ENCODE measurements at places on chromosomes 7 and 10. TPM values are rescaled to one million over a fixed set of nuclear protein-coding genes. Genes with fewer than 3 reads are reported as not detected.
A peak's percentile ranks its signal among the peaks of the same experiment; 100 is the strongest.

Gene PAX2
- not detected for total RNA-seq

Gene OPN1SW
- not detected for total RNA-seq

Gene NKX6-2
- total RNA-seq: not detected

Gene CCDC71L
- total RNA-seq: 12.6 TPM

Gene GATA3
- 3.8 TPM for total RNA-seq

Gene DNAH11
- 45.5 TPM for total RNA-seq

Gene CTBP2
- total RNA-seq: 48.1 TPM

Gene RADIL
- 39.8 TPM for total RNA-seq

Gene VWA2
- 12.6 TPM for total RNA-seq

GRCh38 chr10:19699299-19699698 lies 116.9 kb upstream of the PLXDC2 start:
- DNase-seq: no peak
- H3K36me3 ChIP-seq: no peaks in the 10 kb centered on the region
- H3K27ac ChIP-seq: no peak overlapping the region
- H3K4me1 ChIP-seq: no peaks in the 10 kb centered on the region
- H3K27me3 ChIP-seq: no peaks in the 10 kb centered on the region

GRCh38 chr7:47988496-47989386 lies 9.3 kb upstream of the HUS1 start:
- H3K4me3 ChIP-seq: no peak overlapping the region
- no peaks in the 10 kb centered on the region for H3K36me3 ChIP-seq
- H3K27ac ChIP-seq: no peak overlapping the region
- no peak for DNase-seq
- H3K27me3 ChIP-seq: no peaks in the 10 kb centered on the region

- no peak overlapping the region for H3K4me3 ChIP-seq
- DNase-seq: no peak
- peak overlapping the region; percentile 69 for H3K27ac ChIP-seq
- no peaks in the 10 kb centered on the region for H3K27me3 ChIP-seq
- H3K4me1 ChIP-seq: peaks cover 74% of the 10 kb centered on the region
Measured at GRCh38 chr10:119657725-119658124, 6.5 kb downstream of the BAG3 start.

GRCh38 chr7:37107047-37107750 lies 341.5 kb downstream of the ELMO1 start:
- no peak for DNase-seq
- H3K36me3 ChIP-seq: no peaks in the 10 kb centered on the region
- no peaks in the 10 kb centered on the region for H3K27me3 ChIP-seq

DNA sequence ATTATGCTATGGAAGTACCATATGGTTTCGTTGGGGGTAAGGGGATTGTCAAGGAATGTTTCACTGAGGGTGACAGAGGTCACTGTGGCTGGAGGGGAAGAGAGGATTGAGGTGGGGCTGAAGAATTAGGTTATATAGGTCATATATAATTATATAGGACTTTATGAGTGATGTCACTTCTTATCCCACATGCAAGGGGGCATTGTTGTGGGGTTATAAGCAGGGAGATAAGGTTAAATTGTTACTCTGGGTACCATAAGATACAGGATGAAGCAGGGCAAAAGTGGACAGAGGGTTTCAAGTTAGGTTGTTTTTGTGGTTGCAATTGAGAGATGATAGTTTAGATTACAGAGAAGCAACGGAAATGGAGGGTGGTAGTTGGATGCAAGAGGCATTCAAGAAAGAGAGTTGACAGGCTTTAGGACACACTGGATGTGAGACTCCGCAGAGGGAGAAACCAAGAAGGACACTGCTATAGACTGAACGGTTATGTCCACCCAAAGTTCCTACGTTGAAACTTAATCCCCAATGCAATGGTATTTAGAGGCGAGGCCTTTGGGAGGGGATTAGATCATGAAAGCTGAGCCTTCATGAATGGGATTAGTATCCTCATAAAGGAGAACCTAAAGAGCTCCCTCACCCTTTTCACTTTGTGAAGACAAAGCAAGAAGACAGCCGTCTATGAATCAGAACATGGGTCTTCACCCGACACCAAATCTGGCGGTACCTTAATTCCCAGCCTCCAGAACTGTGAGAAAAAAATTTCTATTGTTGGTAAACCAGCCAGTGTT lies 7.0 kb upstream of the PRR15 start:
- no peak overlapping the region for H3K27ac ChIP-seq
- H3K27me3 ChIP-seq: no peaks in the 10 kb centered on the region
- no peak for DNase-seq
- H3K4me3 ChIP-seq: no peak overlapping the region
- H3K36me3 ChIP-seq: no peaks in the 10 kb centered on the region

DNA sequence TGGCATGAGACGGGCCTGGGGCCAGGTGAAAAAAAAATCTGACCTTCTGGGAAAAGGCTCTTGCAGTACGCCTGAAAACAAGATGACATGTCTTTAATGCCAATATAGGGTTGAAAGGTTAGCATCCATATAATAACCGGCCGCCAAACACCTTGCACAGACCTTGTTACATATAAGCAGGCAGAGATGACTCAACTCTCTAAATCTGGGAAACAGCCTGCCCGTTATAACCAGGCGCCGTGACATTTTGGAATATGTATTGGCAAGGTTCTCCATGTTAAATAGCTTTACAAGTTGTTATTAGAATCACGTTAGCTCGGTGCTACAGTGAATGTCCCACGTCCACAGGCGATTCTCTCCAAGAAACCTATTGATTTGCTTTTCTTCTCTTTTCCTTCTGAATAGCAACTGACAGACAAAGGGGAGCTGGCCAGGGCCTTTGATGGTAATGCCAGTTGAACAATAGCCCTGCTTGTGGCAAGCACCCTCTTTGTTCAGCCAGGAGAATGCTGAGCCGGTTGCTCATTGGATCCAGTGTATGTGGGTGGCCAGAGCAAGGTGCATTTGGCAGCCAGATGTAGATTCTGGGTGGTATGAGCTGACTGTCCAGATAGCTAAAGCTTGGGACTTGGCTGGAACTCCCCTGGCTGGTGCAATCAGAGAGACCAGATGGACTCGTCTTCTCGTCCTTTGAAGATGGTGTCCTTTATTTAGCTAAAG lies 80.1 kb upstream of the AUTS2 start:
- no peaks in the 10 kb centered on the region for H3K4me1 ChIP-seq
- no peak overlapping the region for H3K4me3 ChIP-seq
- H3K27me3 ChIP-seq: no peaks in the 10 kb centered on the region
- DNase-seq: no peak
